Amniotic stem cell (primary cell): ENCODE measurements at places on chromosomes 6 and 20.

GRCh38 chr20:23161968-23162696 is 76.0 kb upstream of the CD93 start:
- DNase-seq, result no peak

GRCh38 chr20:55761797-55762196 is 243.5 kb downstream of the CBLN4 start:
- DNase-seq, result no peak

GRCh38 chr6:111845441-111845871 is 27.8 kb downstream of the FYN start:
- no peak for DNase-seq

- DNase-seq, result no peak
Observed at GRCh38 chr6:46748940-46749503, 2.3 kb downstream of the ANKRD66 start.

- no peak for DNase-seq
Observed at GRCh38 chr6:169086020-169086419, 167.6 kb downstream of the THBS2 start.
